ENCODE measurements at places on chromosomes 3 and 15. TPM values are rescaled to one million over a fixed set of nuclear protein-coding genes. Genes with fewer than 3 reads are reported as not detected.

Gene KLHDC8B
- total RNA-seq, result 26.2 TPM

Gene PIERCE2
- 20.4 TPM for total RNA-seq

Gene CXCR6
- not detected for total RNA-seq

Gene ATG7
- total RNA-seq, result 95.3 TPM

Gene SLC24A5
- total RNA-seq, result not detected

All from Caki2 (cell line).